ENCODE measurements at places on chromosomes 5 and 9. TPM values are rescaled to one million over a fixed set of nuclear protein-coding genes. Genes with fewer than 3 reads are reported as not detected.

DNA sequence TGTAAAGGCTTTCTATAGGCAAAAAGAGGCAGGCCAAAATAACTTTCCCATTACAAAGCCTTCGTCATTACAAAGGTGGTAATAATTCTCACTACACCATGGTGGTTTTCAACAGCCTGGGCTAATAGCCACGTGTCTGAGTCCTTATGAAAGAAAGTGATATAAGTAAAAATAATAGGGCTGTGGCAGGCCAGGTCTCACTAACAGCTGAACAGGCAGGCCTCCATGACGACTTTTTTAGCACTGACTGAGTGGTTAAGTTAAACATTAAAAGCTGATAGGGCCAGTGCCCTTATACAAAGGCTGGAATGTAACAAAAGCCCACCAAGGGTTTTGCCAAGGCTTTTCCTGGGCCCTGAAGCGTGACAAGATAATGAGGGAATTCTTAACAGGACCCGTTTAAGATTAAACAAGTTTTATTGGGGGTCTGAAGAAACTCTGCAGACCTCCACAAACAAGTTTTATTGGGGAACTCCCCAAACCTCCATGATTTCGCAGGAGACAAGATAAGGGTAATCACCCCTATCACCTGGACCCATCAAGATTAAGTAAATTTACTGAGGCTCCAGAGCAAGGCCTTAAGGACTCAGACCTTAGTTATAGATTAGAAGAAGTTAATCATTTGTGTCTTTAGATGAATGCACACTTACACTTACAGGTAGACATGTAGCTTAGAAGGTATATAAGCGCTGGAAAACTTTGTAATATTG is 412.9 kb downstream of the CHSY3 start:
- no peaks in the 10 kb centered on the region for H3K4me1 ChIP-seq
- H3K27me3 ChIP-seq = no peaks in the 10 kb centered on the region
- H3K4me3 ChIP-seq = no peak overlapping the region
- no peaks in the 10 kb centered on the region for H3K36me3 ChIP-seq

DNA sequence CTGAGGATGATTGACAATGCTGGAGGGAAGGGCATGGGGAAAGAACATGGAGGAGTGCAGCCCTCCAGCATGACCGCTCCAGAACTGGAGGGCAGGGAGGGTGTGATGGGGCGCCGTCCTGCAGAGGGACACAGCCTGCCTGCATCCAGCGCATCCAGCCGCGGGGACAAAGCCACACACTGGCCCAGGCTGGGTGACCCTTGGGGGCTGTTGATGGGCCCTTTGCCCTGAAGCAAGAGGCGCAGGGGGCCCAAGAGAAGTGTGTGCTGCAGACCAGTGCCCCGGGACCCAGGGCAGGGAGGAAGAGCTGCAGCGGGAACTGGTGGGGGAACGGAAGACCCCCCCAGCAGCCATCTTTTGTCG is 169.8 kb upstream of the PPP1R26 start:
- peaks cover 2% of the 10 kb centered on the region for H3K27me3 ChIP-seq
- H3K27ac ChIP-seq = no peak overlapping the region
- peaks cover 4% of the 10 kb centered on the region for H3K36me3 ChIP-seq
- no peaks in the 10 kb centered on the region for H3K4me1 ChIP-seq

DNA sequence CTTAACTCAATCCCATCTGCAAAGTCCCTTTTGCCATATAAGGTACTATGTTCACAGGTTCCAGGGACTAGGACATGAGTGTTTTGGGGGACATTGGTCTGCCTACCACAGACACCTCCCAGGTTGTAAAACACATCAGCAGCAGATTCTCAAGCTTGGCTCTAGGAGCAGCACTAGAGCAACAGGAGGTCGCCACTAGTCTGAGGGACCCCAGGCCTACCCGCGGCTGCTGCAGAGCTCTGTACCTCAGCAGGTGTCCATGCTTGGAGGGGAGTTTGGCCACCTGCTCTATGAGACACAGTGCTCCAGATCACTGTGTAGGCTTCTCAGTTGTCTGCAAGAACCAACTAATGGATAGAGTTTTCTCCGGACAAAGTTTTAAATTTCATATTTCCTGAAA is 262.2 kb upstream of the ARRDC3 start:
- H3K27ac ChIP-seq = no peak overlapping the region
- H3K4me3 ChIP-seq = no peak overlapping the region
- no peak for DNase-seq
- no peaks in the 10 kb centered on the region for H3K27me3 ChIP-seq
- H3K4me1 ChIP-seq = no peaks in the 10 kb centered on the region
- H3K36me3 ChIP-seq = no peaks in the 10 kb centered on the region

GRCh38 chr5:131169810-131170539 is 769 bp upstream of the LYRM7 start:
- peak overlapping the region; percentile 100 for H3K4me3 ChIP-seq
- no peak for DNase-seq
- H3K27ac ChIP-seq = peak overlapping the region; percentile 92
- H3K4me1 ChIP-seq = peaks cover 32% of the 10 kb centered on the region
- H3K36me3 ChIP-seq = no peaks in the 10 kb centered on the region

- no peak for DNase-seq
- H3K4me3 ChIP-seq = no peak overlapping the region
- no peaks in the 10 kb centered on the region for H3K27me3 ChIP-seq
- H3K36me3 ChIP-seq = peaks cover 23% of the 10 kb centered on the region
- H3K4me1 ChIP-seq = peaks cover 41% of the 10 kb centered on the region
- no peak overlapping the region for H3K27ac ChIP-seq
Measured at GRCh38 chr5:131682175-131682574, 47.1 kb upstream of the RAPGEF6 start.

DNA sequence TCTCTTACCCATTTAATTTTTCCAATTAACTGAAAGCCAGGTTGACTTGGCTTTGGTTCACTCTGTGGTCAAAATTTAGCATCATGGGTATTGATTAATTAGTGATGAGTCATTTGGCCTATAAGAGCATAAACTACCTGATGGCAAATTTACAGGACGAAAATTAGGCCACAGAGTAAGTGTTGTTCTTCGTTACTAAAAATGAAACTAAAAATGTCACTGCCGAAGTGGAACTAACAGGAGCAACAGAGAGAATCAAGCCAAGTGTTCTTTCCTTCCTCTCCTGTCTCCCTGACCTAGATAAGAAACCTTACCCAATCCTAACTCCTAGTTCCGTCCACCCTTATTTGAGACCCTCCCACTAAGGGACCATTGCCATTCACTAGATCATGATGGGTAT is 176.9 kb downstream of the RAB3C start:
- no peak overlapping the region for H3K27ac ChIP-seq
- H3K36me3 ChIP-seq = no peaks in the 10 kb centered on the region
- no peak for DNase-seq
- no peaks in the 10 kb centered on the region for H3K27me3 ChIP-seq
- H3K4me1 ChIP-seq = no peaks in the 10 kb centered on the region

- no peak overlapping the region for H3K4me3 ChIP-seq
- no peak overlapping the region for H3K27ac ChIP-seq
- peaks cover 25% of the 10 kb centered on the region for H3K4me1 ChIP-seq
- H3K27me3 ChIP-seq = peaks cover 5% of the 10 kb centered on the region
- DNase-seq = no peak
- peaks cover 31% of the 10 kb centered on the region for H3K36me3 ChIP-seq
Measured at GRCh38 chr9:18668944-18669343, 195.0 kb downstream of the ADAMTSL1 start.

DNA sequence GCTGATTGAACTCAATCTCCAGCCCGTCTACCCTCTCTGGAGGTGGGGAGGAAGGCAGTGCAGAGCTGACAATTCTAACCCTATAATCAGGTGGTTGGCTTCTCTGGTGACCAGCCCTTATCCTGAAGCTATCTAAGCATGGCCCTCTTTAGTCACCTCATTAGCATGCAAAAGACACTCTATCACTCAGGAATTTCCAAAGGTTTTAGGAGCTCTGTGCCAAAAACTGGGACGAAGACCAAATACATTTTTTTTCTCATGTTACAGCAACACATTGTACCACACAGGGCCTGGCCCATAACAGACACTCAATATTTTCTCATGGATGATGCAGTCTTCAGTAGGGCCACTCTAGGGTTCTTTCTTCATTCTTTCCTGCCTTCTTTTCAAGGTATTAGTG is 118.8 kb upstream of the VLDLR start:
- H3K27me3 ChIP-seq = no peaks in the 10 kb centered on the region
- no peaks in the 10 kb centered on the region for H3K36me3 ChIP-seq
- peak; percentile 57 for DNase-seq
- peaks cover 14% of the 10 kb centered on the region for H3K4me1 ChIP-seq

DNA sequence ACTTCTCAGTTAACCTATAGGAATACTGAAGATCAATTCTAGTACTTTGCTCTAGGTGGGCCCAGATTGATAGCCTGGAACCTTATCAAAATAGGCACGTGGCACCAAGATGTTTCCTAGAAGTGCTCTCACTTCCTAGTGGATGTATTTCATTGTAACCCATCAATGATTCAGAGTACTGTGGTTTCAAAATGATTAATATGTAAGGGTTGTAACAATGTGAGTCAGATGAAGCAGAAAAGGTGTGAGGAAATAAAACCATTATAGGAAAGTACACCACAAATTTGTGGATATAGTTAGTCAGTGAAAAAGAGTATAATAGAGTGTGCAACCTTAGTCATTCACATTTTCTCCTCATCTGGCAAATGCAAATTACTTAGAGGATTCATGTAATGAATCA is 177.3 kb upstream of the FST start:
- H3K27ac ChIP-seq = peak overlapping the region; percentile 56
- H3K4me1 ChIP-seq = peaks cover 30% of the 10 kb centered on the region
- H3K36me3 ChIP-seq = peaks cover 31% of the 10 kb centered on the region
- peak; percentile 79 for DNase-seq

DNA sequence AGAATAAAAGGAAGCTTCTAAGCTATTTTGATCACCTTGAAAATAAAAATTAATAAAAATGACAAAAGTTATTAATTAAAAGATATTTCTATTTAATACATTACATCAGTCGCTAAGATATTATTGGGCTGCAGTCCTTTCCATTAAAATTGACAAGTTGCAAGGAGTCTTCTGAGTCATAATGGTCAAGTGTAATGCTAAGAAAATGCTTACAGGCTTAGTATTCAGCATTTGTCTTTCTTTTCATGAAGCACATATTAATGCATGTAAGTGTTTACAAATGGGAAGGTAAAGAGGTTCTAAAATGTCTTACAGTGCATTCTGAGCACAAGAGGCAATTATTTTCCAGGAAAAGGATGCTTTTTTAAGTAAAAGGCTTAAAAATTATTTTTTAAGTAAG is 17.3 kb downstream of the SPINK9 start:
- no peak overlapping the region for H3K27ac ChIP-seq
- no peaks in the 10 kb centered on the region for H3K4me1 ChIP-seq
- no peaks in the 10 kb centered on the region for H3K27me3 ChIP-seq
- DNase-seq = no peak

- no peak for DNase-seq
- H3K4me1 ChIP-seq = peaks cover 83% of the 10 kb centered on the region
- H3K4me3 ChIP-seq = peak overlapping the region; percentile 39
- peak overlapping the region; percentile 97 for H3K27ac ChIP-seq
Measured at GRCh38 chr5:149175346-149176105, 34.2 kb downstream of the ABLIM3 start.

- H3K4me3 ChIP-seq = no peak overlapping the region
- H3K27me3 ChIP-seq = peaks cover 8% of the 10 kb centered on the region
- H3K27ac ChIP-seq = no peak overlapping the region
- no peak for DNase-seq
- no peaks in the 10 kb centered on the region for H3K36me3 ChIP-seq
- peaks cover 11% of the 10 kb centered on the region for H3K4me1 ChIP-seq
Measured at GRCh38 chr5:135088911-135089310, 54.9 kb upstream of the PITX1 start.

GRCh38 chr9:79812099-79812498 is 240.3 kb downstream of the TLE4 start:
- no peak overlapping the region for H3K4me3 ChIP-seq
- peaks cover 4% of the 10 kb centered on the region for H3K27me3 ChIP-seq
- no peak overlapping the region for H3K27ac ChIP-seq

DNA sequence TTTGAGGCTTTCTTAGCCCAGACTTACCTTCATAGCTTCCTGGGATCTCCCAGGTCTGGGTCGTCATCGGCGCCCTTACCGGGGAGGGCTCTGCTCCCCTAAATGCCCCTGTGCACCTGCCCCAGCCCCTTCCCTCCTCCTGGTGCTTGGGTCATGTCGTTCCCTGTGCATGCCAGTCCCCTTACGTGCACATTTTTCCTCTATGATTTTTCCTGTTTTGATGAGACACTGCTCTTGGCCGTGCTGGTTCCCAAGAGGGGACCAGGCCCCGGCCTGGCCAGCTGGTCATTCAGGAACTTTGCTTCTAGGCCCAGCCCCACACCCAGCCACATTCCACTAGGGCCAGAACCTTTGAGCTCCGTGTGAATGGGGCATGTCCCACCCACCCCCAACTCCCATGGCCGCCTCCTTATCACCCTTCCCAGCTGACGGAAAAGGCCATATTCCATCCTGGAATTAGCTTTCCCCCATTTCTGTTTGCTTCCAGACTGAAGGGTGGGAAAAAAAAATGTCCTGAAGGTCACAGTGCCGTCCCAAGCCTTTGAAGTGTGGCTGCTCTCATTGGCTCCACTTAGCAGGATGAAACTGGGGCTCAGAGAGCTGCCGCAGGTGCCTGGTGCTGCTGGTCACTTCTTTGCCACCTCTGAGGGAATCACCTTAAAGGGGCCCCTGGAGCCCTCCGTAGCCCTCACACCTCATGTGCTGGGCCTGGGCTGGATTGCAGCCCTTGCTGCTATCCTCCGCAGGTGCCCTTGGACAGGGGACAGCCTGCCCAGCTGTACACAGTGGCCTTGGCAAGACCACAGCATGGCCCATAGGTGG is 25.1 kb downstream of the ERGIC1 start:
- peak; percentile 72 for DNase-seq
- peak overlapping the region; percentile 97 for H3K27ac ChIP-seq
- H3K36me3 ChIP-seq = peaks cover 33% of the 10 kb centered on the region
- H3K4me3 ChIP-seq = peak overlapping the region; percentile 68

GRCh38 chr9:96875461-96876142 is 21.3 kb upstream of the ZNF782 start:
- peak overlapping the region; percentile 84 for H3K4me3 ChIP-seq
- H3K27ac ChIP-seq = no peak overlapping the region
- H3K4me1 ChIP-seq = peaks cover 17% of the 10 kb centered on the region
- H3K27me3 ChIP-seq = peaks cover 26% of the 10 kb centered on the region
- DNase-seq = no peak

TXN gene
- total RNA-seq = 470 TPM

SPINK4 gene
- not detected for total RNA-seq

CFAP90 gene
- total RNA-seq = not detected

MIGA2 gene
- 28.0 TPM for total RNA-seq

LOX gene
- total RNA-seq = 890 TPM

BARX1 gene
- total RNA-seq = not detected

Data from HFFc6 (cell line).